ENCODE measurements at places on chromosomes 3 and 15. TPM values are rescaled to one million over a fixed set of nuclear protein-coding genes. Genes with fewer than 3 reads are reported as not detected.

Gene SLC24A5
- total RNA-seq, result not detected

Gene FURIN
- total RNA-seq, result 564 TPM

Gene GOLGA6A
- total RNA-seq, result not detected

Gene CFAP161
- not detected for total RNA-seq

Gene MGLL
- total RNA-seq, result 6.6 TPM

Gene GPR62
- not detected for total RNA-seq

Gene APBA2
- 1.2 TPM for total RNA-seq

GRCh38 chr15:98823012-98823458 lies 174.7 kb downstream of the IGF1R start:
- DNase-seq, result no peak
- peaks cover 4% of the 10 kb centered on the region for H3K4me1 ChIP-seq
- peaks cover 40% of the 10 kb centered on the region for H3K36me3 ChIP-seq
- no peak overlapping the region for H3K27ac ChIP-seq
- no peak overlapping the region for H3K4me3 ChIP-seq

- H3K27me3 ChIP-seq, result peaks cover 47% of the 10 kb centered on the region
- H3K4me3 ChIP-seq, result no peak overlapping the region
- DNase-seq, result no peak
- peaks cover 3% of the 10 kb centered on the region for H3K4me1 ChIP-seq
- no peak overlapping the region for H3K27ac ChIP-seq
Observed at GRCh38 chr3:127915937-127916493, 983 bp downstream of the KBTBD12 start.

- H3K4me1 ChIP-seq, result peaks cover 10% of the 10 kb centered on the region
- H3K36me3 ChIP-seq, result no peaks in the 10 kb centered on the region
- H3K27ac ChIP-seq, result no peak overlapping the region
- H3K4me3 ChIP-seq, result no peak overlapping the region
Observed at GRCh38 chr3:9205345-9206143, 43.9 kb downstream of the SRGAP3 start.

DNA sequence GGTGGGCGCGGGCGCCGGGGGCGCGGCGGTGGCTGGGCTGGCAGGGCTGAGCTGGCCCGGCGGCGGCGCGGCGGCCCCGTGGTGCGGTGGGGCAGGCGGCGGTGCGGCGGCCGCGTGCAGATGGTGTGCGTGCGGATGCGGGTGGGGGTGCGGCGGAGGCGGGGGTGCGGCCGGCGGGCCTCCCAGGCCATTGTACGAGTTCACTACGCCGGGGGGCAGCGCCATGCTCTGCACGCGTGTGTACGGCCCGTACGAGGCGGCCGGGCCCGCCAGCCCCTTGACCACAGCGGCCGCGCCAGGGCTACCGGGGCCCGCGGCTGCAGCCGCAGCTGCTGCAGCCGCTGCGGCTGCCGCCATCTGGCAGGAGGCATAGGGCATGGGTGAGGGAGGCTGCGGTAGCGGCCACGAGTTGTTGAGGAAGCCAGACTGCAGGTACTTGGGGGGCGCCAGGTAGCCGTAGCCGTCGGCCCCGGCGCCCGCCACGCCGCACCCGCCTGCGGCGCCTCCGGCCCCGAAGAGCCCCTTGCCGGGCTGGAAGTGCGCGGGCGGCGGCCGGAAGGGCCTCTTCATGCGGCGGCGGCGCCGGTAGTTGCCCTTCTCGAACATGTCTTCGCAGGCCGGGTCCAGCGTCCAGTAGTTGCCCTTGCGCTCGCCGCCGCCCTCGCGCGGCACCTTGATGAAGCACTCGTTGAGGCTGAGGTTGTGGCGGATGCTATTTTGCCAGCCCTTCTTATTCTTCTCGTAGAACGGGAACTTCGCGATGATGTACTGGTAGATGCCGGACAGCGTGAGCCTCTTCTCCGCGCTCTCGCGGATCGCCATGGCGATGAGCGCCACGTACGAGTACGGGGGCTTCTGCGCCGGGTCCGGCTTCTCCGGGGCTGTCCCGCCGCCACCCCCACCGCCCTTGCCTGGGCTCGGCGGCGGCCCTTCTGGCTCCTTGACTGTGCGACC lies 951 bp downstream of the FOXL2 start:
- H3K36me3 ChIP-seq, result peaks cover 3% of the 10 kb centered on the region
- peaks cover 79% of the 10 kb centered on the region for H3K27me3 ChIP-seq
- peaks cover 18% of the 10 kb centered on the region for H3K4me1 ChIP-seq
- no peak overlapping the region for H3K27ac ChIP-seq
- no peak for DNase-seq

- peaks cover 8% of the 10 kb centered on the region for H3K4me1 ChIP-seq
- H3K36me3 ChIP-seq, result no peaks in the 10 kb centered on the region
- H3K27me3 ChIP-seq, result no peaks in the 10 kb centered on the region
- H3K27ac ChIP-seq, result no peak overlapping the region
- no peak overlapping the region for H3K4me3 ChIP-seq
Observed at GRCh38 chr3:57971975-57972374, 36.2 kb upstream of the FLNB start.

- no peak for DNase-seq
- peaks cover 6% of the 10 kb centered on the region for H3K27me3 ChIP-seq
- H3K36me3 ChIP-seq, result no peaks in the 10 kb centered on the region
- no peaks in the 10 kb centered on the region for H3K4me1 ChIP-seq
Observed at GRCh38 chr15:75234191-75234810, 23.8 kb upstream of the GOLGA6C start.

GRCh38 chr3:116118475-116119169 lies 326.7 kb downstream of the LSAMP start:
- DNase-seq, result no peak
- H3K4me3 ChIP-seq, result no peak overlapping the region
- H3K27me3 ChIP-seq, result no peaks in the 10 kb centered on the region
- H3K4me1 ChIP-seq, result no peaks in the 10 kb centered on the region
- no peak overlapping the region for H3K27ac ChIP-seq

DNA sequence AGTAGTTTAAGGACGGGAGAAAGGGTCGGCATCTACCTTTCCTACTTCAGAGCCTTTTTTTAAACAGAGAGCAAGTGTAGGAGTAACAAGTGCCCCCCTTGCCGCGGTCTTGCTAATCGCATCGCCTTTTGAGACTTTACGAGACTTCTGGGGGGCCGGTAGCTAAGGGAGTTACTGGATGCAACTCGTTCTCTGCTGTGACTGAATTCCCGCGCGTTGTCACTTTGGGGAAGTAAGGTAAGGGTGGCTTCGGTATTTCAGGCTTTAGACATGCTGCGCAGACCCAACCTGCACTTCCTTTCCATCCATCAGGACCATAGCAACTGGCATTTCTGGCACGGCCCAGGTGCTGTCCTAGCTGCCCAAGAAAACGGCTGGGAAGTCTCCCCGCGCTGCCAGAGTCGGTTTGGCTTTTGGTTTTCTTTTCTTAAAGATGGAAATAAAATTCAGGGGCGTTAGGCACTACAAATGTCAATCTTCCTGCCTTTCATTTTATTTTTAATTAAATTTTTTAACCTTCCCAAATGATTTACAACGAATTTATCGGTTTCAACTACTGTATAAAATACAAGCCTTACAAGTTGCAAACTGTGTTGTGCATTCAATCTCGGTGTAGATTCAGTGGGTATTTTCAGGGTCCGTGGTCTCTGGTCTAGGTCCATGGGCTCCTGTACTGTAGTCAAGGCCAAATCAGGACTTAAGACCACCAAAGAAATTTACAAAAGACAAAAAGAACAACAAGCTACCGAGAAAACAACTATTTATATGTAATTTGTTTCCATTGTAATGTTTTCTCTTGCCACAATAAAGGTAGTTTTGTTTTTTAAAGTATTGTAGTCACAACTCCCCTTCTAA lies 3.5 kb downstream of the MECOM start:
- peaks cover 32% of the 10 kb centered on the region for H3K4me1 ChIP-seq
- no peaks in the 10 kb centered on the region for H3K36me3 ChIP-seq
- no peak for DNase-seq
- H3K27me3 ChIP-seq, result peaks cover 84% of the 10 kb centered on the region
- no peak overlapping the region for H3K4me3 ChIP-seq
- H3K27ac ChIP-seq, result no peak overlapping the region

- no peak overlapping the region for H3K27ac ChIP-seq
- peaks cover 10% of the 10 kb centered on the region for H3K4me1 ChIP-seq
- H3K36me3 ChIP-seq, result no peaks in the 10 kb centered on the region
- peaks cover 14% of the 10 kb centered on the region for H3K27me3 ChIP-seq
- H3K4me3 ChIP-seq, result peak overlapping the region; percentile 50
Observed at GRCh38 chr15:69031013-69032001, 16.8 kb downstream of the NOX5 start.
